ENCODE measurements at places on chromosomes 2 and 18.

- DNase-seq: peak; percentile 38
These were observed 1.2 kb upstream of the SELENOI start for GRCh38 chr2:26344581-26345282.

- peak; percentile 32 for DNase-seq
These were observed 283.3 kb upstream of the THUMPD2 start for GRCh38 chr2:40062381-40062780.

GRCh38 chr2:29374823-29375222 lies 259.6 kb downstream of the CLIP4 start:
- no peak for DNase-seq

DNA sequence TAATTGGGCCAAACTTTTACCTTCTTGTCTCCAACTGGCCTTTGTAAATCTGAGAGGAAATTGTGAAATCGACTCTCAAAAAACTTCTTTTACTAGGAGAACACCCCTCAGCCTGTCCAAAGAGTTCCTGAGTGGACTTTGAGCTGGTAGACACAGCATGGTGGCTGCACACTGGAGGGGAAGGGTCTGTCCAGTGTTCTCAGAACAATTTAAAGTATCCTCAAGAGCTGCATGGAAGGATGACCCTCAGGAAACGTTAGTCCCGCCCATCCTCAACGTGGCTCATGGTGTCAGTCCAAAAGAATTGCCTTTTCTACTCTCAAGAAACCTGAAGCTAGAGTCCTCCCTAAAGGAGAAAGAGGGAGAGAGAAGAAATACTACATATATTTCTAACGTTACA lies 182.7 kb downstream of the EPHA4 start:
- DNase-seq: no peak

DNA sequence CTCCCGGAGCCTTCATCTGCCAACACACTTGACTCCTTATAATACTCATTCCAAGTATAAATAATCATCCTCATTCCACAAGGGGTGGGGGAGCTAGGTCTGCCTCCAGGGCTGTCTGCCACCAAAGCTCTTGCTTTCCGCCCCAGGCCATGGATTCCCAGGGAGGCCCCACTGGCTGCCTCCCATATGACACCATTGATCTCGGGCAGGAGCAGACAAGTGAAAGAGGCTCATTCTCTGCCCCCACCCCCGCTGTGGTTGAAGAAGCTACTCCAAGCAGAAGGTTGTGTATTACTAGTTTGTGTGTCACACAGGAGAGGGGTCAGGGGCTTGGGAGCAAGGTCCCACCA lies 99.5 kb downstream of the MRO start:
- no peak for DNase-seq

DNA sequence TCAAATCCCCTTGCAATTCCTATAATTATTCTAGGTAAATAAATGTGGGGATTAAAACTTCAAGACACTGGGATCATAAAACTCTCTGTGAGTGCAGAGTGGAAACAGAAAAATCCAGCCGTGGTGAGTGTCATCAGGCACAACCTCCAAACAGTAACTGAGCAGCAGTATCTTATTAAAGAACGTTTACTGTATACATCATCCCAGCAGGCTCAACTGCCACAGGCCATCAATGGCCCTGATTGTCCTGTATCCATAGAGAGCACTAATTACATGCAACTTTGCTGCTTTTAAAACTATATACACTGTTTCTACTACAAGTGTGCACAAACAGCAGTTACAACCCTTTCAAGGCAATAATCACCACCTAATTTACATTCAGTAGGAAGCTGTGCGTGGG lies 23.9 kb downstream of the GAREM1 start:
- peak; percentile 41 for DNase-seq

DNA sequence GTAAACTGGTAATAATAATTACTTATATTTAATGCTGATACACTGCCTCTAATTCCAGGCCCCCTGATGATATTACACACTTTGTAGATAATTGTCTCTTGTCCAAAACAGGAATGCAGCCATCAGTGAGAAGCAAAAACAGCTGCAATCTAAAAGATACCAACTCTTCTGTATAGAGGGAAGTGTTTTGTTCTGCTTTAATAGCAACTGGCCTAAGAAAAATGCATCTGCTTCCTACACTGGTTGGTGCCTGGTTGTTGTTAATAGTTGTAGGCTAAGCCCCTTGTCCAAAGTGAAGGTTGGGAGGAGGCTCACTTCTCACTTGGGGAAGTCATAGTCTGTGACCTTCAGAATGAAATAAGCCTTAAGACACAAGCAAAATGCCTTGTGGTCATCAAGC lies 332.0 kb downstream of the ZNF521 start:
- no peak for DNase-seq

DNA sequence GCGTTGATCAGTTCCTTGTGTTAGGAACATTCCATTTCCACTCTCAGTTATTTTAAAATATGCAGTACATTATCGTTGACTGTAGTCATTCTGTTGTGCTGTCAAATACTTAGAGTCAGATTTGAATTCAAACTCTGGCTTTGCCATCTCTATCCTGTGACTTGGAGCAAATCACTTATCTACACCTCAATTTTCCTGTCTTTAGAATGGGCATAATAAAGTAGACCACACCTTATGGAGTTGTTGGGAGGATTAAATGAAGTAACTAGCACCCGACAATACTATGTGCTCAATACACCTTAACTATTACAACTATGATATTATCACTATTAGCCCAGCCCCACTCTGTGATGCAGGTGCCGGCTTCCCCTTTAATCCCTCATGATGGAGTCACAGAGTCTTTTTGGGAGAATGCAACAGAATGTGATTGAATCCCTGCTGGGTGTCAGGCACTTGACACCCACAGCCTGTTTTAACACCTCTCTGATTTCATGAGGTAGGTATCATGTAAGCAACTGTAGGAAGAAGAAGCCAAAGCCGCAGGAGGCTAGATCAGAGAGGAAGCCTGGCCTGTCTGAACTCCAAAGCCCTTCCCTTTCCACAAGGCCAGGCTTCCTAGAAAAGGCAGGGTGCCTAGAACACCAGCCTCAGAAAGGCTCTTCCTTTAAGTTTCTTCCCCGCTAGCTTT lies 308.4 kb downstream of the NAPG start:
- DNase-seq: no peak

GRCh38 chr2:235623111-235623510 lies 129.3 kb downstream of the AGAP1 start:
- DNase-seq: no peak

GRCh38 chr2:229133155-229133772 lies 137.8 kb downstream of the PID1 start:
- peak; percentile 89 for DNase-seq

GRCh38 chr2:136407952-136408318 lies 290.0 kb upstream of the CXCR4 start:
- DNase-seq: no peak

- DNase-seq: no peak
These were observed 33.3 kb downstream of the NEDD4L start for GRCh38 chr18:58077329-58077728.

DNA sequence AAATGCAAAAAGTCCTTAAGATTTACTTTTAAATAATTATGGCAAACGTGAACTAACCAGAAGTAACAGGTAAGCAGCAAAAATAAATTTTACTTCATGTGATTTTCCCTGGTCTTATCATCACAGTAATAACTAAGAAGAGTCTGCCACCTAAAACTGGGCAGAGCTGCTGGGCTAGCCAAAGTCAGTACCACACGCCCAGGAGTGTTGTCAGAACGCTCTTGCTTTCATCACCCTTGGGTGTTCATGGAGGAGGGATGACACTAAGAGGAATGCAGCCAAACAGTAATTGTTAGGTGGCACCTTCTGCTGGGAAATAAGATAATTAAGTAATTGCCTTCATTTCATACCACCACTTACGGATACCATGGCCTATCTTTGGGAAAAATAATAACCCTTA lies 92.0 kb upstream of the NEUROD1 start:
- DNase-seq: no peak

- DNase-seq: no peak
These were observed 29.9 kb downstream of the PTPN18 start for GRCh38 chr2:130385709-130386108.

DNA sequence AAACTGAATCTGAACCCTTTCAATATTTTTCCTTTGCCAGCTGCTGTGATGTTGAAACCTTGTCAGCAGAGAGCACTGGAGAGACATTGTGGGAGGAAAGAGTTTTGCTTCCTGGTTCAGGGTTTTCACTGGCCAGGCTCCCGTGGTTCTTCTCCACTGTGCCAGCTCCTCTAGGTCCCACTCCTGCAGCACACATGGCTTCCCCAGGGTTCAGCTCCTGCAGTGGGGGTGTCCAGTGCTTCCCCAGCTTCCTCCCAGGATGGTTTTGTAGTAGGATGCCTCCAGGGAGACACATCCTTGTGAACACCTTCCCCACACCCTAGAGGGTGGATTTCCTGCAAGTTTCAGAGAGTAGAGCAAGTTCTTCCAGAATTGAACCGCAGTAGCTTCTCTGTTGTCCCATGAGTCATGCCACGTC lies 24.0 kb upstream of the SULT1C3 start:
- DNase-seq: no peak

DNA sequence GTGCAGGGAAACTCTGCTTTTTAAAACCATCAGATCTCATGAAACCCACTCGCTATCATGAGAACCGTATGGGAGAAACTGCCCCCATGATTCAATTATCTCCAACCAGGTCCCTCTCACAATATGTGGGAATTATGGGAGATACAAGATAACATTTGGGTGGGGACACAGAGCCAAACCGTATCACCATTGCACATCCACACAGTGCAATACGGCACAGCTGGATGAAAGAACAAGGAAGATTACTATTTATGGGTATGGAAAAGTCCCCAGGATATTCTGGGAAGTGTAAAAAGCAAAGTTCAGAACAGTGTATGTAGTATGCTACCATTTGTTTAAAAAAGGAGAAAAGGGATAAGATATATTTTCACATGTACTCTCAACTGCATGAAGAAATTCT lies 290.1 kb downstream of the PIK3C3 start:
- no peak for DNase-seq

DNA sequence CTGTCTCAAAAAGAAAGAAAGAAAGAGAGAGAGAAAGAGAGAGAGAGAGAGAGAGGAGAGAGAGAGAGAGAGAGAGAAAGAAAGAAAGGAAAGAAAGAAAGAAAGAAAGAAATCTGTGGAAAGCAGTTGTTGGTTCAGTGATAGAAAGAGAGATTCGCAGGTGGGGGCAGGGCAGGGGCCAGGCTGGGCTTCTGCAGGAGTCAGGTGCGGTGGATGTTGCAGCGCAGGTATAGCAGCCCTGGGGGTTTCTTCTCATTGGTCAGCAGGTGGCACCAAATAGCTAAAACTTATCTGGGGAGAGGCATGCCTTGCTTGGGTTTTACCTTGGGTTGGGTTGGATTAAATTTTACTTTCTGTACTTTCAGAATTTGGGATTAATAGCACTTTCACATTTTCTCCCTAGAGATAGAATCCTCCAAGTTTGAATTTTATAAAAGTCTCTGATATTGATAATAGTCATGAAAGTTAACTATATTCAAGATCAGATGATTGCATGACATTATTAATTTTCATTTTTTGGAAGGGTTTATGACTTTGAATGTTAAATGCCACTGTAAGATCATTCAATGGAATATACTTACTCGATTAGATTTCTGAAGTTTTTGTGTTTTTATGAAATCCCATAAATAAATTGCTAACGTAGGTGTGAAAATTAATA lies 66.6 kb downstream of the SPTBN1 start:
- no peak for DNase-seq

- peak; percentile 72 for DNase-seq
These were observed 923 bp downstream of the AMER3 start for GRCh38 chr2:130756053-130756873.

GRCh38 chr18:2883076-2883735 lies 36.4 kb downstream of the EMILIN2 start:
- DNase-seq: no peak

GRCh38 chr2:221708902-221709301 lies 136.8 kb upstream of the EPHA4 start:
- no peak for DNase-seq

DNA sequence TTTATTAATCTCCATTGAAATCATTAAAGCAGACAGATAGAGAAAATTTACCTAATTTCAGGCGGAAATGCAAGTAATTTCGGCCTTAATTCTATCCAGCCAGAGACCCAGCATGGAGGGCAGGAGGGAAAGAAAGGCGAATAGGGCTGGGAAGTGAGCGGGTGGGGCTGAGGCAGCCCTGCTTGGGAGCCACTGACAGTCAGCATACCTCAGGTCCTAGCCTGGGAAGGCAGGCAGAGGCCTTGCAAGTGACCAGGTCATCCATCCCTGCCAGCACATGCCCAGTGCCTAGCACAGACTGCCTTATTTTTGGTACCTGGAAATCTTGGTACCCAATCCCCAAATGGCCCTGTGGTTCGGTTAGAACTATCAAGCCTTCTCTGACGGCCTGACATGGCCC lies 1.5 kb downstream of the GDF7 start:
- DNase-seq: no peak

DNA sequence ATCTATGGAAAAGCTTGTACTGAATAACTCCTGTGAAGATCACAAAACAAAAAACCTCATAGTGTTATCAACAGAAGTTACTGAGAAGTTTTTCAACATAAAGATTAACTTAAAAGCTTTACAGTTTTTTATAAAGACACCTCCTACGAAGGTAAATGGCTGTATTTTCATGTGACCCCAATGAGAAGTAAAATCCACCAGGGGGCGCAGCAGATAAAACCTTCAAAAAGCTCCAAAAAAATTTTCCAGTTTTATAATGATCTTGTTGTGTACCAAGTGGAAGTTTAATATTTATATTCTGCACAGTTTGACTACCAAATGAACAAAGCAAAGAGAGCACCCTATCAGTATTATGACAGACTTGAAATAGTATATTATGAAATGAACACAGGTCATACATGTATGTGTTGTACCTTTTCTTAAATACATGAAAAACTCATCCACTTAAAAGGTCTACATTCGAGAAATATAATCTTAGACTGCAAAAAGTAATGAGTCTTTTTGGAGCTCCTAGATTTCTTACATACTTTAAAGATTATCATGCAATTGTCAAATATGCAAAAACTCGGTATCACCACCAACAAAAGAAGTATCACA lies 38.5 kb downstream of the PNO1 start:
- DNase-seq: peak; percentile 58

- DNase-seq: no peak
These were observed 33.9 kb downstream of the TMEM18 start for GRCh38 chr2:643334-643733.

DNA sequence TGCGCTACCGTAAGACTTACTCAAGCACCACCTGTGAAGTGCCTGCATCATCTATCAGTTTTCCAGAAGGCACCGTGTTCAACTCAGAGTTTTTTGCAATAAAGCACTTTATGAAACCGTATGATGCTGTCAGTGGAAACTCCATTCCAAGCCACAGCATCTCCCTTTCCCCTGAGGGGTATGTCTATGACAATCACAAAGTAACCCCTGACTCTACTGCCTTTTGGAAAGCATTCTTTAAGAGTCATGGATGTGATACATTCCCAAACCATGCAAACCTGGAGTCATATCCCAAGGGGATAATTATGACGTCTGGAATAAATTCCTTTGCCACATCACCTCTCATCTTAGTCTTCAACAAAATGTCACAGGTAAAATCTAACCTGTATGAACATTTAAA lies 39.2 kb downstream of the UNC50 start:
- DNase-seq: no peak

GRCh38 chr18:6505498-6505875 lies 90.8 kb upstream of the L3MBTL4 start:
- no peak for DNase-seq
